HL-60 (cell line): ENCODE measurements at places on chromosomes 6 and 20.

GRCh38 chr6:146422789-146423375 lies 120.8 kb upstream of the RAB32 start:
- DNase-seq, result no peak

DNA sequence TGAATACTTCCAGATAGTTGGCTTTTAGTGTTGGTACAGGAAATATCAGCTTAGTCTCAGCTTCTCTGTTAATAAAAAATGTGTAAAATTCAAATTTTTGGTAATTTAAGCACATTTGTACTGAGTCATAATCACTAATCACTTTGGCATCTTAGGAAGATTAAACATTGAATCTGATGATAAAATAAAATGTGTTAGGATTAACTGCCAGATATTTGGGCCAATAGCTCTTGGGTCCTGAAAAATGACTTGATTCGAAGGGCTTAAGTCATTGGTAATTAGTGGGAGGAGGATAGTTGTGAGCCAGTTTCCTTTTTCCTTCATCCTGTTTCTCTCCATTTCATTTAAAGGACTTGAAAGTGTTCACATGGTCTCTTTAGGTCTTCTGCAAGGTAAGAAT lies 426.1 kb downstream of the RFPL4B start:
- no peak for DNase-seq

GRCh38 chr6:11968241-11968806 lies 43.8 kb upstream of the HIVEP1 start:
- DNase-seq, result no peak

DNA sequence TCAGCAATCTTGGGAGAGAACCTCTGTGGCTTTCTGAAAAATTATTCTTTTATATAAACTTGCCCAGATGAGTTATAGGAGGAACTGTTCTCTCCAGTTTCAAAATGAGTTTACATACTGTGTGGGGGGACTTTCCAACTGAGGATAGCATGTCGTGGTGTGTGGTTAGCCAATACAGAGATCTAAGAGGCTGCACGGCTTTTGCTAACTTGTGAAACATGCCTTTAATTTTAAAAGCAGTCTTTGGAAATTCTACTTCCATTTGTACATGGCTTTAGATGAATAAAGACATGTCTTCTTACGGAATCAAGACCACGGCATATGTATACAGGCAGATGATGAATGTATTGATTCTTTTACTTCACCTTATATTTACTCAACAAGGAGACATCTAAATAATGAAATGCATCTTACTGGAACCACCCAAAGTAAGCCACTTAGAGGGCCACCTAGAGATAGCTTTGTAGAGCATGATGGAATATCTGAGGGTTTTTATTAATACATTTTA lies 39.8 kb downstream of the HIVEP1 start:
- peak; percentile 35 for DNase-seq

DNA sequence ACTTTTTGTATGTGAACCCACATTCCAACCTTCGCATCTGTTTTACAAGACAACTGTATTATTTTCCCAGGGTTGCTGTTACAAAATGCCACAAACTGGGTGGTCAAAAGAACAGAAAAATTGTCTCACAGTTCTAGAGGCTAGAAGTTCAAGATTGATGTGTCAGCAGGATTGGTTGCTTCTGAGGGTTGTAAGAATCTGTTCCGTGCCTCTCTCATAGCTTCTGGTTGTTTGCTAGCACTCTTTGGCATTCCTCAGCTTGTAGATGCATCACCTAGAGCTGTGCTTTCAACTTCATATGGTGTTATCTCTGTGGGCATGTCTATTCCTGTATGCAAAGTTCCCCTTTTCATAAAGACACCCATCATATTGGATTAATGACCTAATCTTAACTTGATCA lies 1067.2 kb downstream of the EPHA7 start:
- no peak for DNase-seq

GRCh38 chr6:125053809-125054208 lies 91.6 kb downstream of the RNF217 start:
- DNase-seq, result no peak

GRCh38 chr6:169269180-169270076 lies 15.8 kb upstream of the THBS2 start:
- no peak for DNase-seq

DNA sequence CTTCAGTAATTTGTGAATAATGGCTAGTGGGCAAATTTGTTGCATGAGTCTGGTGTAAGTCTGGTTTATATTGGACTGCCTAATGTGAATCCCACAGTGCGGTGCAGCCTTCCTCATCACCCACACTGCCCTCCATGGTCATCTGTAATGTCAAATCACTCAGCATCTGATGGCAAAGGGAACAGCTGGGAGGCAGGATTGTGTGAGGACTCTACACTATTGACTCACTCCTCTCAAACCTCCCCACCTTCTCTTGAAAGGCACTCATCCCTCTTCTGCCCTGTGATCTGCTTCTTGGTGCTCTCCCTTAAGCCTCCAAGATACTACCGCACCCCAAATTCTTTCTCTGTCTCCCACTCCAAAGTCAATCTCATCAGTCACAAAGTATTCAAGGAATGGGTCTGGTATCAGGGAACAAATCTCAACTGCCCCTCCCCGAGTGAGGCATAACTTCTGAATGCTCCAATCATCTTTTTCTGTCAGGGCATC lies 146.0 kb upstream of the BEND6 start:
- no peak for DNase-seq
